ENCODE measurements at places on chromosomes 3 and 15. TPM values are rescaled to one million over a fixed set of nuclear protein-coding genes. Genes with fewer than 3 reads are reported as not detected.

LHFPL4 gene
- 3.9 TPM for polyA plus RNA-seq

CAPN3 gene
- 35.8 TPM for polyA plus RNA-seq

PAK6 gene
- polyA plus RNA-seq: 4.3 TPM

ATR gene
- polyA plus RNA-seq: 15.4 TPM

ARHGAP11A gene
- polyA plus RNA-seq: 0.80 TPM
